Adrenal gland (tissue), 19 donors: ENCODE measurements at places on chromosomes 3 and 15. TPM values are rescaled to one million over a fixed set of nuclear protein-coding genes. Genes with fewer than 3 reads are reported as not detected.

The ZMYND10 gene
- not detected for total RNA-seq

- peak; percentile 68 for DNase-seq
- H3K27me3 ChIP-seq = no peaks in the 10 kb centered on the region
- no peaks in the 10 kb centered on the region for H3K36me3 ChIP-seq
- H3K4me1 ChIP-seq = no peaks in the 10 kb centered on the region
- no peak overlapping the region for H3K4me3 ChIP-seq
Measured at GRCh38 chr3:161413127-161413854, 42.0 kb upstream of the SPTSSB start.

The FOXB1 gene
- total RNA-seq = not detected

DNA sequence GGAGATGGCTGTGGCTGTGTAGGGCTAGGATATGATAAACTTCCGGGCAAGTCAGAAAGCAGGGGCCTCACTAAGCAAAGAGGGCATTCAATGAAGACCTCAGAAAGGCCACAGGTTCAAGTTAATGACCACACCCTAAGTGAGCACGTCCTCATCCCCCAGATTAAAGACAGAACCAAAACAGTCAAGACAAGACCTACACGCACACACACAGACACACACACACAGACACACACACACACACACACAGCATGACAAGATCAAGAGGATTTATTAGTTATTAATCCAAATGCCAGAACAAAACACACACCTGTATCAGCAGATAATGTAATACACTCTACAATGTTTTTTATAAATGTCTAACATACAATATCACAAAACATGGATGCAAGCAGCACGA lies 546.2 kb downstream of the FGF12 start:
- H3K4me1 ChIP-seq = peaks cover 10% of the 10 kb centered on the region
- H3K36me3 ChIP-seq = no peaks in the 10 kb centered on the region
- no peak overlapping the region for H3K4me3 ChIP-seq

The NDUFB5 gene
- 144 TPM for total RNA-seq

- H3K27me3 ChIP-seq = no peaks in the 10 kb centered on the region
- H3K27ac ChIP-seq = no peak overlapping the region
- H3K4me1 ChIP-seq = no peaks in the 10 kb centered on the region
- H3K36me3 ChIP-seq = no peaks in the 10 kb centered on the region
- no peak overlapping the region for H3K4me3 ChIP-seq
- no peak for DNase-seq
Measured at GRCh38 chr3:189372243-189372642, 200.5 kb downstream of the TPRG1 start.

GRCh38 chr3:194269610-194270145 lies 81.5 kb downstream of the CPN2 start:
- H3K36me3 ChIP-seq = no peaks in the 10 kb centered on the region
- H3K4me1 ChIP-seq = peaks cover 48% of the 10 kb centered on the region
- DNase-seq = peak; percentile 91
- peak overlapping the region; percentile 88 for H3K27ac ChIP-seq
- no peak overlapping the region for H3K4me3 ChIP-seq

DNA sequence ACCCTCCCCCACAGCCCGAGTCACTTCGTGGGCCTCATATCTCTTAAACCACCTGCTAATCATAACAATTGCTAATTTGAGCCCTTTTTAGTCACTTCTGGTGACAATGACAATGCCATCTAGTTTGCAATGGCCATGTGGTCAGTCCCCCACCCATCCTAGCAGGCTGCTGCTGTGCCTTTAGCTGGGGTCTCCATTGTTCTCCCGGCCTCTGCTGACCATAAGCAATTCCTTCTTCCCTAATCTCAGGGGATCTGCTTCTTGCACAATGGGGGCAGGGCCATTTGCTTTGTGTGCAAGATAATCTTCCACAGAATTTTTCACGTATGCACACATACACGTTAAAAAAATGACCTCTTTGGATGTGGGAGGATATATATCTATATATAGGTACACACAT lies 406.1 kb upstream of the ONECUT1 start:
- H3K4me1 ChIP-seq = no peaks in the 10 kb centered on the region
- no peaks in the 10 kb centered on the region for H3K36me3 ChIP-seq
- DNase-seq = no peak
- H3K27ac ChIP-seq = no peak overlapping the region
- H3K4me3 ChIP-seq = no peak overlapping the region

The PAK6 gene
- total RNA-seq = 20.0 TPM

DNA sequence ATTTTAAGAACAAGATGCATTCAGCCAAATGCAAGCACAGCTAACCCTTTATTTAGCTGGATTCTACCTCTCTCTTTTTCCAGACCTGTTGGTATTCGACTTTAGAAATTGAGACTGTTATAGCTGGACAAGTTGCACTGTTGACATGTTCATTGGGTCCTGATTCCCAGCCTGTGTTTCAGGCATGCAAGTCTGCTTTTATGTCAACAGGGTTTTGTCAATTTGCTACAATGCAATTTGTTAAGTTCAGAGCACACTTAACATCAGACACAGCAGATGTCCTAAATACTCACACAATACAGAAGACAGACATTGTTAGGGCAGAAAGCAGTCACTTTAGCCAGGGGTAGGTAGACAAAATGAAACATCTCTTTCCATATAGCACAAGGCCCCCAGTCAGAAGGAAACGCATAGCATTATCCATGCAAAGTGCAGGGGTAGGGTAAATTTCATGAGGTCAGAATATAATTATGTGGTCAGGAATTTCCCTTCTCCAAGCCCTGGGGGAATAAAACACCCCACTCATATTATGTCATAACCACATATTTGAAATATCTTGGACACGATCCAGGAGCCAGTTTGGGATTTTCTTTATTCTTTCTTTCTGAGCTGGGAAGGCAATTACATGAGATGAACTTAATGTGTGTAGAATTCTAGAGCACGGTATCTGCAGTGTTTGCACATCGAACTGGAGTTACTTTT lies 504.1 kb downstream of the NTRK3 start:
- no peak for DNase-seq
- no peaks in the 10 kb centered on the region for H3K4me1 ChIP-seq
- H3K4me3 ChIP-seq = no peak overlapping the region
- H3K27me3 ChIP-seq = no peaks in the 10 kb centered on the region
- H3K36me3 ChIP-seq = no peaks in the 10 kb centered on the region

DNA sequence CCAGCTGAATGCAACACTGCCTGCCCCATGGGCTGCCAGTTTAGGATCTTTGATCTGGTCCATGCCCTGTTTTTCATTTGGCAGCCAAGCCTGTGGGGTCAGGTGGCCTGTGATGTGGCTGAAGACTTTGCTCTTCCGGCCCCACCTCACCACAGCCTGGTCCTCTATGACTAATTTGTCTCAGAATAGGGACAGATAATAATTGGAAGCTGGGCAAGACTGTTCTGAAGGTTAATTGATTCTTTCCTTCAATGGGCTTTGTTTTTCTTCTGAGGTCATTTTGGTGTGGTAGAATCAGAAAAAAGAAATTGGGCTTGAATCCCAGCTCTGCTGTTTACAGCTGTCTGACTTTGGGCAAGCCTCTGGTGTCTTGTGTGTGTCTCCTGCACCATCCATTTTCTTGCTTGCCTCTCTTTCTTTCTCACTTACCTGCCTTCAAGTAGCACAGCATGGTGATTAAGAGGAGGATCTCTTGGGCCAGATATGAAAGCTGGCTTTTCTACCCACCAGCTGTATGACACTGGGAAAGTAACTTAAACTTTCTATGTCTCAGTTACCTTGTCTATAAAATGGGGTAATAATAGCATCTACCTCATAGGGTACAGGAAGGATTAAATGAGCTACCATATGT lies 24.2 kb downstream of the ABHD2 start:
- peaks cover 63% of the 10 kb centered on the region for H3K4me1 ChIP-seq
- peak overlapping the region; percentile 79 for H3K27ac ChIP-seq
- no peak overlapping the region for H3K4me3 ChIP-seq
- no peaks in the 10 kb centered on the region for H3K27me3 ChIP-seq
- peak; percentile 81 for DNase-seq

DNA sequence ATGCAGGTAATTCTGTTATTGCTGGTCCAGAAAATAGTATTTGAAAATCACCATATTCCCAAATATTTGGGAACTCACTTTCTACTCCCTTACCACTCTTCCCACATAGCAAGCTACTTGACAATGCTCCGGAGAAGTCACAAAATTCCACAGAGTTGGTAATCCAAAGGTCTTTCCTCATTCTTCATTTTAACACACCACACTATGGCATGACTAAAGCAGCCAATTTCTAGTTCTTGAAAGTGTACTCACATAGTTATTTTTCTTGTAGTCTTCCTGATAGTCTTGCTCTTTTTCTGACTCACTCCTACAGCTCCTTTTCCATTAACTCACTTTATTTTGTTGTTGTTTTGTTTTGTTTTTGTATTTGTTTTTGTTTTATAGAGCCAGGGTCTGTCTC lies 67.2 kb downstream of the MYO9A start:
- DNase-seq = no peak
- H3K4me3 ChIP-seq = no peak overlapping the region
- H3K4me1 ChIP-seq = no peaks in the 10 kb centered on the region
- no peaks in the 10 kb centered on the region for H3K27me3 ChIP-seq
- no peaks in the 10 kb centered on the region for H3K36me3 ChIP-seq

GRCh38 chr3:195140816-195141793 lies 129.9 kb downstream of the XXYLT1 start:
- no peak overlapping the region for H3K27ac ChIP-seq
- H3K27me3 ChIP-seq = no peaks in the 10 kb centered on the region
- H3K4me3 ChIP-seq = no peak overlapping the region
- no peaks in the 10 kb centered on the region for H3K36me3 ChIP-seq
- H3K4me1 ChIP-seq = peaks cover 3% of the 10 kb centered on the region

The PLSCR2 gene
- total RNA-seq = 0.11 TPM

The HLTF gene
- total RNA-seq = 102 TPM

DNA sequence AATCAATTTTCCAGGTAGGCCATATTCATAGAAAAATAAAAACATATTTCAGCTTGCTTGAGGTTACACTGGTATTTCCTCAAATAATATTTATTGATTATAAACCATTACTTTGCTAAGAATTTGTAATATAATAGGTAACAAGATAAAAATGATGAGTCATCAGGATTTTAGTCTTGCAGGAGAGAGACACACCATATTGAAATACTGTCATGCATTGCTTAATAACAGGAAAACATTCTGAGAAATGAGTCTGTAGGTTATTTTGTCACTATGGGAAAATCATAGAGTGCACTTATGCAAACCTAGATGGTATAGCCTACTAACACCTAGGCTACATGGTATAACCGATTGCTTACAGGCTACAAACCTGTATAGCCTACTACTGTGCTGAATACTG lies 990.5 kb downstream of the OTOL1 start:
- H3K27ac ChIP-seq = no peak overlapping the region
- no peaks in the 10 kb centered on the region for H3K27me3 ChIP-seq
- no peaks in the 10 kb centered on the region for H3K4me1 ChIP-seq
- no peak overlapping the region for H3K4me3 ChIP-seq
- DNase-seq = no peak

DNA sequence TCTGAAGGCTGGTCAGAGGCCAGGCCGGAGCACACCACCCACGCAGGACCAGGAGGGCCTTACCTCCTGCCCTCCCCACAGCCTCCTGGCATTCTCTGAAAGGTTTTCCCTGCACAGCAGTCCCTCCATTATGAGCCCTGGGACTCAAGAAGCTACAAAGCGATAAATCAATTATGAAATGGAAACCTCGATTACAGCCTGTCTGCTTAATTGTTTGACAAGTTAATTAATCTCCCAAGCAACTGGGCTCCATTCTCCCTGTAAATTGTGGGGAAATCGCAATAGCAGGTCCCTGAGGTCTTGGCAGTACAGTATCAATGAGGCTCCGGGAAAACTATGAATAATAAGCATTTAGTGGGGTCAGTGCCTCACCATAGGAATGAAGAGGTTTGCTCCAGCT lies 683.5 kb downstream of the NTRK3 start:
- H3K27me3 ChIP-seq = no peaks in the 10 kb centered on the region
- no peaks in the 10 kb centered on the region for H3K36me3 ChIP-seq
- no peaks in the 10 kb centered on the region for H3K4me1 ChIP-seq

The ALG1L2 gene
- 1.2 TPM for total RNA-seq

The OSBPL10 gene
- total RNA-seq = 16.5 TPM
